Left hindlimb (tissue), 1 donor: ENCODE measurements at places on chromosomes 13 and 19.

DNA sequence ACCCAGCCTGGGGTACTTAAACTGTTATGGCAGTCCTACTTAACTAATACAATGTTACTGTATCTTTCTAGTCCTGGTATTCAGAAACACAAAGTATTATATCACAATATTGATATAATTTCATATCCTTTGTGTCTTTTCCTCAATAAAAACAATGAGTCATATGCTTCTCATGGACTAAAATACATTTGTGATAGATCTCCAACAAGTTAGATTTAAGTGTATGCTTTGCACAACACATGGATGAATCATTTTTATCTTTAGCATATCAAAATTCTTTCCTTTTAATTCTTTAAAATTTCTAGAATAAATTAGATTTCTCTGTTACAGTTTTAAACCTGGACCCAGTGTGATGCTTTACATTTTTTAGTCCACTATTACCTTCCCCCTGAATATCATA is 1357.8 kb upstream of the ATXN8OS start:
- DNase-seq, result no peak

GRCh38 chr13:63448692-63449091 is 2033.0 kb upstream of the PCDH20 start:
- DNase-seq, result no peak

DNA sequence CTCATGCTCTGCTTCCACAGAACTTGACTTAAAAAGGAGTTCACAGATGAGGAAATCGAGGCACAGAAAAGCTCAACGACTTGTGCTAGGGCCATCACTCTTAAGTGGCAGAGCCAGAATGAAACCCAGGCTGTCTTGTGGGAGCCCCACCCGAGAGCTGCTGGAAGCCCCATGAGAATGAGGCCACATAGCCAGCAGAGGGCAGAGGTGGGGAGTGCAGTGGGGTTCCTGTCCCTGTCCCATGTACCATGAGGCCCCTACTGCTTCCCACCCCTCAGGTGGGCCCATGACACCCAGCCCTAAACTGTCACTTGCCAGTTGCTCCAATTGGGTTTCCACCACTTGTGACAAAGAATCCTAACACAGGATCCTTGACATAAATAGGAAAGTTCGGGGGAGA is 175.9 kb downstream of the IRS2 start:
- no peak for DNase-seq

- DNase-seq, result peak; percentile 39
Measured at GRCh38 chr19:33906578-33907335, 110.1 kb downstream of the KCTD15 start.

DNA sequence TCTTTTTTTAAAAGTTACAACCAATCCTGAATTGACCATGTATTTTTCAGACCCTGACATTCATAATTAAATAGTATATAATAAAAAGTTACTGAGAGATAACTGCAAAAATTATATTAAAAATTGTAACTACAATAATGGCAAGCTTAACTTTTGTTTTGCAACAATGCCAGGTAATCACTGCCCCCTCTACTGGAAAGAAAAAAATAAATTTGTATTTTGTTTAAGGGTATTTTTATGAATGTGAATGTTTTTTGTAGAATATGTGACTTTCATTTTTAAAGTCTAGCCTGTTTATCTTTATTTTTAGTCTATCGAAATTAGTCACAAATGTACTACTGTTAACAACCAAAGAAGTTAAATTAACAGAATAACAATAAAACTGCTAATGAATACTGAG is 21.7 kb downstream of the MRPS31 start:
- DNase-seq, result no peak

GRCh38 chr13:38543561-38543960 is 143.3 kb upstream of the FREM2 start:
- DNase-seq, result no peak

GRCh38 chr19:35392742-35393715 is 22.2 kb downstream of the GPR42 start:
- DNase-seq, result no peak

DNA sequence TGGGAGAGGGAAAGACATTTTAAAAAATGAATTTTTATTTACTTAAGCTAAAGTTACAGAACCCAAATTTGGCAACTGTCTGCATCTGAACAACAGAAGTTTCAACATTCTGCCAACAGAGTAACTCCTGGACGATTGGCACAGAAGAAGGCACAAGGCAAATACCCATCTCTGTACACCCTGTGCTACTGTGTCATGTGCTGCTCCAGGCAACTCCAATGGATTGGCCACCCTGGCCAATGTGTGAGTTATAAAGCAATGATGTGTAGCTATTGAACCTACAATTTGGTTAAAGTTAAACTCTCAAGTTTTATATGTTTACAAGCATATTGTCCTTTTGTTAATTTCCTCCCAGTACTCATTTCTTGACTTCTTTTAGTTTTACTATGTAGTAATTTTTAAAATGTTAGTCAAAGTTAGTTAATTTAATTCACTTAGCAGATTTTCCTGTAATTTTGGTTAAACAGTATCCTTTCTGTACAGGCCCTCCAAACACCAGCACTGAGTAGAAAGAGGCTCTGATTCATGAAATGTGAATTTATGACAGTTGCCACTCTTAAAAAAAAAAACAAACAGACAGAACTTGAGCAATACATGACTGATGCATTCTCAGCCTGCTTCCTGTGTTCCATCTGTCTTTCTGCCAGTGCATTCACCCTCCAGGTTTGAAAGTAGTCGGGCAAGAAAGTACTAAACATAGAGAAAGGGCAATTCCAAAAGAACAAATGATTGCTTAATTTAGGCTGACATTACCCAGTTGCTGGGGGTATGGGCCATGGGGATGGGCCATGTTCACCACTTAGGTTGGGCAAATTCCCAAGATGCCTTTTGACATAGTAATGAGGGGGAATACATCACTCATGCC is 5.9 kb downstream of the STARD13 start:
- DNase-seq, result no peak

GRCh38 chr13:82719987-82720386 is 1162.3 kb downstream of the SLITRK1 start:
- no peak for DNase-seq

DNA sequence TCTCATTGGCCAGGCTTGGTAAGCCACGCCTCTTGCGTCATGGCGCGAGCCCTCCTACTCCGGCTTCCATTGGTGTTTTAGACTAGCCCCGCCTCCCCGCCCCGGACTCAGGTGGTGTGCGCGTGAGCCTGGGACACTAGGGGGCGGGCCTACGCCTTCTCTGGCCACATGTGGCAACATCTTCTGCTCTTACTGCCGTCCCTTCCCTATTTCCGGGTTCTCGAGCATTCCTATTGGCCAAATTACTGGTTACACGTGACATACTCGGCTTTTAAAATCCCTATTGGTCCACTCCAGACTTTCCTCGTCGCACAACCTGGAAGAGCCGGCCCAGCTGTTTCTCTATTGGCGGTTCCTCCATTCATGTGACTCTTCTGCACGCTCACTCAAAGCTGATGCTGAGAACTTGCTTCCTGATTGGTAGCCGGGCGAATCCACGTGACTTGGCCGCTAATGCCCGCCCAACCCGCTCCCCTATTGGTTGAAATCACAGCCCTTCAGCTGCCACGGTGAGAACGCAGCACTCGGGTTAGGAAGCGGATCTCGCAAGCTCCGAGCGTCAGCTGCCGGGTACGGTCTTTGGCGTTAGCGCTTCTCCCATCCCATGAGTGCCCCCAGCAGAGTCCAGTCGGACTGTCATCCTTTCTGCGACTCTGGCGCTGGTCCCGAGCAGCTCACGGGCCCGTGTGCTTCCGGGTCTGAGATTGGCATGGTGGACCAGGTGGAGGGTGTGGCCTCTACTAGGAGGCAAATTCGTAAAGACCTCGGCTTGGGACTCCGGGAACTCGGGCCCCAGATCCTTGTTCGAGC is at the start of gene BLOC1S3:
BLOC1S3 (plus strand) TSS at position 523 of the 810 bp plus-strand sequence. CDS start 513 bp downstream, outside the sequence.
- peak; percentile 100 for DNase-seq

DNA sequence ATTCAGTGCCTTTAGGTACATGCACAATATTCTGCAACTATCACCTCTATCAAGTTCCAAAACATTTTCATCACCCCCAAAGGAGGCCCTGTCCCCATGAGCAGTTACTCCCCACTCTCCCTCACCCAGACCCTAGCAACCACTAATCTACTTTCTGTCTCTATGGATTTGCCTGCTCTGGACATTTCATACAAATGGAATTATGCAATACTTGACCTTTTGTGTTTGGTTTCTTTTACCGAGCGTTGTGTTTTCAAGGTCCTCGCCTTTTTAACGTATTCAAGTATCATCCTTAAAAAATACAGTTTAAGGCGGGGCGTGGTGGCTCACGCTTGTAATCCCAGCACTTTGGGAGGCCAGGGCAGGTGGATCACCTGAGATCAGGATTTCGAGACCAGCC is 159.7 kb downstream of the IER2 start:
- DNase-seq, result no peak
